ENCODE measurements at places on chromosomes 1 and 21.
A peak's percentile ranks its signal among the peaks of the same experiment; 100 is the strongest.

GRCh38 chr1:5597991-5598823, 394.0 kb downstream of the NPHP4 start:
- no peak for DNase-seq

GRCh38 chr1:42806171-42806570, 10.8 kb upstream of the ERMAP start:
- no peak for DNase-seq

- DNase-seq: peak; percentile 71
Observed at GRCh38 chr1:8987881-8988617, 38.2 kb downstream of the SLC2A7 start.

DNA sequence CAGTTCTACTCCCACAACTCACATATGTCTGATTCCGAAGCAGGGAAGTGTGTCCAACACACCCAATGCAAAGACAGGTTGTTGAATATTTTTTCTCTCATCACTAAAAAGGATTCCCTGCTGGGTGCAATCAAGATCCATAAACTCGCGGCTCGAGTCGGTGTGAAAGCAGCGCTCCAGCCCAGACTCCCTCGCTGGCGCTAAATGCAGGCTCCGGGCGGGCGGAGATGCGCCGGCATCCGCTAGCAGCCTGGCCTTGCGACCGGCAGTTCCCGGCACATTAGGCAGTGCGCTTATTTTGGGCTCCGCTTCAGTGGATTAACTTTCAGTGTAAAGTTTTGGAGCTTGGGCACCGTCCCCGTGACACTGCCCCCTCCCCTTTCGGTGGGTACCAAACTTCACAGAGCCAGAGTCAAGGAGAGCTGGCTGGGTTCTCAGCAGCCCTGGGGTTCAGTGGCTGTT, 87.7 kb upstream of the POU3F1 start:
- DNase-seq: peak; percentile 53

- DNase-seq: no peak
Observed at GRCh38 chr1:23611601-23612327, 52.5 kb upstream of the ID3 start.

GRCh38 chr1:63010913-63011660, 227.2 kb downstream of the ATG4C start:
- DNase-seq: no peak

DNA sequence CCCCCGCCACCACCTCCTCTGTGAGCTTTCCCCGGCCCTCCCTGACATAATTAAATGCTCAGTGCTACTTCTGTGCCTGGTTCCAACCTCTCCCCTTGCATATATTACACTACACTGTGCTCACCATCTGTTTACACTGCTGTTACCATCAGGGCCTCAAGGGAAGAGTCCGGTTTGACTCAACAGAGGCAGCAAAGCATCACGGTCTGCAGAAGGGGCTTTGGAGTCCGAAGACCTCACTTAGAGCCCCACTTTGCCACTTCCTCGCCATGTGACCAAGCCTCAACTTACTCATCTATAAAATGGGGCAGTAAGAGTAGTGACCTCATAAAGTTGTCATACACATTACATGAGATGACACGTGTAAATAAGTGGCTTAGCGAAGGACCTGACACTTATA, 27.4 kb downstream of the KCNN3 start:
- no peak for DNase-seq

GRCh38 chr1:193706766-193707165, 520.4 kb upstream of the B3GALT2 start:
- no peak for DNase-seq

- no peak for DNase-seq
Observed at GRCh38 chr1:74689621-74690363, 16.2 kb upstream of the ERICH3 start.

- DNase-seq: no peak
Observed at GRCh38 chr1:175503538-175503937, 239.9 kb downstream of the TNR start.

- DNase-seq: no peak
Observed at GRCh38 chr1:39088658-39089057, 62.5 kb downstream of the NDUFS5 start.

GRCh38 chr21:25967181-25967900, 203.2 kb downstream of the APP start:
- DNase-seq: no peak

- DNase-seq: no peak
Observed at GRCh38 chr1:230320804-230321203, 105.3 kb downstream of the PGBD5 start.

DNA sequence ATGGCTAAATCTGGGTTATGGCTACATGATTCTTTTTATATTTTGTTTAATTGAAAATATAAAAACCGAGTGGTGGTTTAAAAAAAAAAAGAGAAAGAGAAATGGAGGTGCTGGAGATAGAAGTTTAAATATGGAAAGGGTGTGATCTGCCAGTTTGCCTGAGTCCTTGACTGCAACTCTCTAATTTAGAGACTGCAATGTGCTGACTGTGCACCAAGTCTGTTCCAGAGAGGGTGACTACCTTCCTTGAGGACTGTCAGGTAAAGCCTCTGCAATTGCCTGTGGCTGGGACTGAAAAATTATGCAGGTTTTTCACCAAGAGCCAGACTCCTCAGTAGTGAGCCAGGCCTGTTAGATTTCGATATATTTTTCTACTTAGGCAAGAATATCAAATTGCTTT, 1326.3 kb downstream of the BRINP3 start:
- no peak for DNase-seq

DNA sequence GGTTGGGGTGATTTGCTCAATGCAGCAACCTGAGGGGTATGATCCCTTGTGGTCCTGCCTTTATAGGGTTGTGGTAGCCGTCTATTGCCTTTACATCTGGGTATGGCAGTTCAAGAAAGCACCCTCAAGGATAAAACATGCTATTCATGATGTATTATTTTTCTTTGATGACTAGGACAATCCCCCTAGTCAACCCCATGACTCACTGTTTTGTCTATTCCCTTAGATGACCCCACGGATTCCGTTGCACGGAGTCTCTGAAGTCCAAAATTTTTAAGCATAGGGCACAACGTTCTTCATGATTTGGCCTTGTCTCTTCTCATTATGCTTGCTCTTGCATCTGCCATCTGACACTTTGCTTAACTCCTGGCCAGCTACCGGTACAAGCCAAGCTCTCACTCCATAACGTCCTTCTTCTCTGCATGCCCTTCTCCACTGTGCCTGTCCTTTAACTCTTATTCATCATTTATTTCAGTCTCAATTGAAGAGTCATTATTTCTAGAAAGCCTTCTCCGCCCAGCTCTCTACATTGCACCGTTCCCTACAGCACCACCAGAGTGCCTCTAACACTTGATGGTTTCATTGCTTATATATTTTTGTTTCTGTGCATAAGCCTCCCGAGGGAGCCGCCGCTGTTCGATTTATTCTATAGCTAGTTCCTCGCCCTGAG, 838 bp upstream of the DISP1 start:
- no peak for DNase-seq

- no peak for DNase-seq
Observed at GRCh38 chr1:74716822-74717221, 16.0 kb downstream of the CRYZ start.

- DNase-seq: no peak
Observed at GRCh38 chr1:212583643-212584042, 24.9 kb upstream of the ATF3 start.

- no peak for DNase-seq
Observed at GRCh38 chr1:181816608-181817007, 244.9 kb downstream of the ZNF648 start.

GRCh38 chr1:5911871-5912271, 80.4 kb downstream of the NPHP4 start:
- no peak for DNase-seq

DNA sequence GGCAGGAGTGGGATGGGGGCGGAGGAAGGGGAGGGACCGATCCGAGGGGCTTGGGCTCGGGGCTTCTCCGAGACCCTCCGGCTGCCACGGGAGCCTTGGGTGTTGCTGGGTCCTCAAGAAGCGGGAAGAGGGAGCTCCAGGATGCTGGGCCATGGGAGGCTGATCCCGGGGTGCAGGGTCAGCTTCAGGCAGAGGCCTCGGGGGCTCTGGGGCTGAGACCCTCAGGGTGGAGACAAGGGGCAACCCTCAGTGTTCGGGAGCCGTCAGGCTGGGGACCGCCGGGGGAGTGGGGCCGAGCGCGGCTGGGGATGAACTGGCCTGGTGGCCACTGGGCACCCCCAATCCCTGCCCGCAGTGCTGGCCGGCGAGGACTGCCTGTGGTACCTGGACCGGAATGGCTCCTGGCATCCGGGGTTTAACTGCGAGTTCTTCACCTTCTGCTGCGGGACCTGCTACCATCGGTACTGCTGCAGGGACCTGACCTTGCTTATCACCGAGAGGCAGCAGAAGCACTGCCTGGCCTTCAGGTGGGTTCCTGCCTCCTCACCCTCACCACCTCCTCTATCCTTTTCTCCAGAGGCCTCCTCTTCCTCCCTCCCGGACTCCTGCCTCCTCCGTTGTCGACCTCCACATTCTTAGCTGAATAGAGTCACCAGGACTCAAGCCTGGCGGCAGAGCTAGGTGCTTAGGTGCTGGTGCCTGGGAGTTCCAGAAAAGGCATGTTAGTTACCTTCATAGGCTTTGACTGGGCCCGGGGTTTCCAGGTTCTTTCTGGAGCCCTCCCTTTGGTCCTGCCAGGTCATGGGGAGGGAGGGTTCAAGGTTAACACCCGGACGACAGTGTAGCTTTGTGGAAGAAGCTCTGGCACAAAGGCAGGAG, 631 bp downstream of the SHISA4 start:
- DNase-seq: peak; percentile 42

GRCh38 chr1:112904831-112905261, 51.1 kb downstream of the SLC16A1 start:
- DNase-seq: no peak

DNA sequence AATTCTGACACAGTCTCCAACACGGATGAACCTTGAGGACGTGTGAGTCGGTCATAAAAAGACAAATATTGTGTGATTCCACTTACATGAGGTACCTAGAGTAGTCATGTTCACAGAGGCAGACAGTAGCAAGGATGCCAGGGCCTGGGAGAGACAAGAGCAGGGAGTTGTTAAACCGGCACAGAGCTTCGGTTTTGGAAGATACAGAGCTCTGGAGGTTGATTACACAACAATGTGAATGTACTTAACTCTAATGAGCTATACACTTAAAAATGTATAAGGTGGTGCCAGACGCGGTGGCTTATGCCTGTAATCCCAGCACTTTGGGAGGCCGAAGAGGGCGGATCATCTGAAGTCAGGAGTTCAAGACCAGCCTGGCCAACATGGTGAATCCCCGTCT, 37.8 kb upstream of the NEK2 start:
- DNase-seq: no peak

GRCh38 chr21:24729568-24729967, 877.7 kb downstream of the MRPL39 start:
- no peak for DNase-seq

DNA sequence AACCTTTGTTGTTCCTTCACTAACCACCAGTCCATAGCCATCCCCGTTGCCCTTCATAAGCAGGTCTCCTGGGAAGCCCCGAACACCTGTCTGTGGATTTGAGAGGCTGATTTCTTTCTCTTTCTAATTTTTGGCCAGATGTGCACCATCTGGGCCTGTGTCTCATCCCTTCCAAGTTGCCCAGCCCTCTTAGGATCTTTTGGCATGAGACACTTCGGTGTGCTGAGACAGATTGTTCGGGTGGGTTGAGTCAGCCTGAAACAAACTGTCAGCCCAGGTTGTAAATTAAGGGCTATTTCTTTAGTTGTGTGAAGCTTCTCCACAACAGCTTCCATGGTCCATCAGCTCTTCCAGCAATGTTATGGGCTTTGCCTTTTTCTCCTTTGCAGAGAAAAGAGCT, 1.4 kb upstream of the DNAJC11 start:
- DNase-seq: no peak

DNA sequence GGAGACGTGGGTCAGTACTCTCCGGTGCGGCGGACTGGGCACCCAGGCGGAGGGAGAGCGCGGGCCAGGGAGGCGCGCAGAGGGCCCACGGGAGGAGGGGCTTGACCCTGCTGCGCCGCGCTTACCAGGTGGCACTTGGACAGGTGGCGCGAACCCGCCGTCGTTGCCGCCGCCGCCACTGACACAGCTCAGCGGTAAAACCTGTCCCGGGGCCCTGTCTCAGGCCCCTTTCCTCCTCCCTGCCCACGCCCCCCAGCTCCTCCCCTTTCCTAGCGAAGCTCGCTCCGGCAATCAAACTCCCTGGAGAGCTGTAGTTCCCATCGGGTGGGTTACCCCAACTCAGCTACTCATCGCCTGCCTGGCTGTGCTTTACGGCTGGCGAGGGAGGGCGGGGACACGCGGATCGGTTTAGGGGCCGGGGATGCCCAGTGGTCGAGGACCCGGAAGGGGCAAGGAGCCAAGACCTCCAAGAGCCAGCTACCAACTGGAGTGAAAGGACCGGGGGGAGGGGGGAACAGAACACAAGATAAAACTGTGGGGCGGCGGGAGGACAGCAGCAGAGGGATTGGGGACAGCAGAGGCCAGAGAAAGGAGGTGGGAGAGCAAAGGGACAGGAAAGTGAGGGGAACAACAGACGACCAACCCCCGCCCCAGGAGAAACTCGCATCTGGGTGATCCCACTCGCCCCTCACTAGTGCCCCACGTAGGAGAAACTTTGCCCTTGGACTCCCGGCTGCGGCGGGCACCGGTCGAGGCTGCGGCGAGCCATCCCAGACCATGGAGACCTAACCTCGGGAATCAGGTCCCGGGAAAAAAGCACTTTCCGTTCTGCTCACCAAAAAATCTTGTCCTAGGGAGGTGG, 2.9 kb downstream of the GFI1 start:
- DNase-seq: peak; percentile 73

DNA sequence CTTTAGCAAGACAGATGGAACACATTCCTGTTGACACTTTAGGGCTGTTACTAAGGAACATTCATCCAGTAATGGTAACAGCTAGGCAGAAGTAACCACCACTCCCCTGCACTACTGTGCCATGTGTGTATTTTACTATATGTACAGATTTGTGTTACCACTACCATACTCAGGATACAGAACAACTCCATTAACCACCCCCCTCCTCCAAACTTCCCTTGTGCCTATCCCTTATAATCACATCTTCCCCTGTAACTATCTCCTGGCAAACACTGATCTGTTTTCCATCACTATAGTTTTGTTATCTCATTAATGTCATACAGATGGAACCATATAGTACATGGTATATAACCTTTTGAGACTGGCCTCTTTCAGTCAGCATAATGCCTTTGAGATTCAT, 3.9 kb upstream of the POU2F1 start:
- DNase-seq: no peak

GRCh38 chr1:8740034-8740449, 77.4 kb downstream of the RERE start:
- DNase-seq: no peak

- DNase-seq: no peak
Observed at GRCh38 chr21:23853796-23854379, 1753.4 kb downstream of the MRPL39 start.

DNA sequence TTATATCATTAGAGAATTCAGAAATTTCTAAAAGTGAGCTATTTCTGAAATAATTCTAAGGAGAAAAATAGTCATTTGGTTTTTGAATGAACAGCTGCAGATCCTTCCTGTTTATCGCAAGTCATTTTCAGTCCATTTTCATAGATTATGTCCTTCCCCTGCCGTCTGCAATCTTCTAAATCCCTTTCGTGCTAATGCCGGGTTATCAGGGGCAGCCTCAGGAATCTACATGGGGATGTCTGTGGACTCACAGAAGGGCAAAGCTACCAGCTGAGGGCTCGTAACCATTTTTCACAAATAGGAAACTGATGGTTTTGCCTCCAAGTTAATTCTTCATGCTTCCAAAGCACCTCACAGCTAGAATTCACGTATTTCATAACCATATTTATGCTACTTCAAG, 23.0 kb downstream of the RCAN3 start:
- no peak for DNase-seq

- no peak for DNase-seq
Observed at GRCh38 chr1:164823486-164824279, 264.7 kb downstream of the PBX1 start.

Measured in natural killer cell treated with Interleukin-12 subunit alpha and Interleukin-12 subunit beta and Interleukin-15 and Interleukin-18, amount 100 ng/mL, for 72 hours (primary cell).